ENCODE measurements at places on chromosomes 7 and 10. TPM values are rescaled to one million over a fixed set of nuclear protein-coding genes. Genes with fewer than 3 reads are reported as not detected.

The PI4K2A gene
- 21.8 TPM for total RNA-seq

The PNLIPRP2 gene
- not detected for total RNA-seq

The PON1 gene
- not detected for total RNA-seq

The IGFBP1 gene
- total RNA-seq, result 0.14 TPM

The TNKS2 gene
- total RNA-seq, result 46.4 TPM

The CRYGN gene
- total RNA-seq, result 0.74 TPM

The FANK1 gene
- total RNA-seq, result 10.0 TPM

The CALCR gene
- not detected for total RNA-seq

The CCL24 gene
- total RNA-seq, result 0.28 TPM

The TRIM50 gene
- not detected for total RNA-seq

The ELOVL3 gene
- 0.85 TPM for total RNA-seq

The SPDYE2 gene
- not detected for total RNA-seq

The LIPN gene
- not detected for total RNA-seq

The SFRP4 gene
- total RNA-seq, result 9.0 TPM

The INHBA gene
- 38.9 TPM for total RNA-seq

Data from smooth muscle cell of bladder (primary cell).